Fibroblast of upper back skin (primary cell): ENCODE measurements at places on chromosomes 11 and 22.

GRCh38 chr11:113881856-113882255, 6.5 kb upstream of the USP28 start:
- DNase-seq = peak; percentile 21

- DNase-seq = peak; percentile 60
Measured at GRCh38 chr11:48107188-48107704, 109.4 kb upstream of the OR4B1 start.

GRCh38 chr11:58626934-58627483, 4.5 kb downstream of the CNTF start:
- DNase-seq = no peak

DNA sequence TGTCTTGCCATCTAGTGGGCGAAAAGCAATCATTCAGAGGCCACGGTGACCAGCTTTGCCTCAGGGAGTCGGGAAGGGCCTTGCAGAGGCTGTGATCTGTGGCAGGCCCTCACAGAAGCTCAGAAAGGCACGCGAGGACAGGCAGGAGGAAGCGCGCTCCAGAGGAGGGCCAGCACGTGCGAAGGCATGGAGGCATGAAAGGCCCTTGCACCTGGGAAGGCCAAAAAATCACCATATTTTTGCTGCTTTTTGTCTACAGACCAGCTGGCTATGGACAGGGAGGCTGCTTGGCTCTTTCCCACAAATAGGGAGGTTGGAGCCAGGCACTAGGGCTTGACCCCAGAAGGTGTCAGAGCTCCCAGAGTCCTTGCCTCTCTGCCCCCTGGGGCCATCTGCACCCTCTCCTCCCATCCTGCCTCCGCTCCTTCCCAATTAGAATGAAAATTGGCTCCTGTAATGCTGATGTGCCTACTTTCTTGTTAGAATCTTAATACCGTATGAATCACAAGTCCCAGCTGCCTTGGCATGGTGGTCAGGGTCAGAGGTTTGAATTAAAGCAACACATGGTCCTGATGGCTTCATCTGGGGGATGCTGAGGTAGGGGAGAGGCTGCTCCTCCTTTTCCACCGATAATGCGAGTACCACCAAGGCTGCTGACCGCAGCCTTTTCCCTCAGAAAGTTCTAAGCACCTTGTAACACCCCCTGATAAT, 69.1 kb downstream of the FEZ1 start:
- no peak for DNase-seq

DNA sequence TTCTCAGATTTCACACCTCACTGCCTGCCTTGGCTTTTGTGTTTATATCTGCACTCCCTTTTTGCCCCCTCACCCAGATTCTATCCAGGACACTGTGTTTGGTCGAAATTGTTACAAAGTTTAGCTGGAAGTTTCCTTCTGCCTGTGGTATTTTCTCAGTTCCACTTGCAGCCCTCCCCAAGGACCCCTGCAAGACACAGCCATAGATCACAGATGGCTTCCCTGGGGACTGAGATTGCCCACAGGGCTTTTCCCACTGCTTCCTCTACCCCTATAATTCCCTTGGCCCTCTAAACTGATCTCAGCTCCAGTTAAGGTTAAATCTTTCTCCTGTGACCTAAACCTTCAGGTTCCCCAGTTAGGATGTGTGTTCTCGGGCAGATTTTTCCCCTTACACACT, 146.1 kb upstream of the C11orf87 start:
- no peak for DNase-seq

- DNase-seq = no peak
Measured at GRCh38 chr11:112722148-112722547, 239.1 kb upstream of the NCAM1 start.

- no peak for DNase-seq
Measured at GRCh38 chr22:20840646-20841371, 17.8 kb downstream of the PI4KA start.
